NCI-H2107 (cell line): ENCODE measurements at places on chromosomes 11 and 22.

GRCh38 chr11:267491-267994 is 10.7 kb upstream of the NLRP6 start:
- no peak for DNase-seq

DNA sequence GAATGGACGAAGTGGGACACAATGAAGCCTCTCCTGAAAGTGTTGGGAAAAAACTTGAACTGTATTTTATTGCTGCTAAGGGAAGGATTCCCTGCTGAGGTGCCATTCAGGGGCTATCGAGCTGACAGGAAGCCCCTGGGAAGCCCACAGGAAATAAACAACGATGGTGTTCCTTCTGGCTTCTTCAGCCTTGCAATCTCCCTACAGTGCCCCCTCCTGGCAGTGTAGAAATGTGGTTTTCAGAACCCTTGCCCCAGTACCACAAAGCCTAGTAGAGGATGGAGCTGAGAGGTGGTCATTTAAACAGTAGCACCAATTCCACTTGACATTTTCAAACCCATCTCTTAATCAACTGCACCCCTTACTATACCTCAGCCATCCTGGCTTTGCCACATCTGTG is 676.7 kb upstream of the ARHGAP42 start:
- DNase-seq, result no peak

- no peak for DNase-seq
Measured at GRCh38 chr11:64857485-64857884, 13.0 kb upstream of the CDC42BPG start.

DNA sequence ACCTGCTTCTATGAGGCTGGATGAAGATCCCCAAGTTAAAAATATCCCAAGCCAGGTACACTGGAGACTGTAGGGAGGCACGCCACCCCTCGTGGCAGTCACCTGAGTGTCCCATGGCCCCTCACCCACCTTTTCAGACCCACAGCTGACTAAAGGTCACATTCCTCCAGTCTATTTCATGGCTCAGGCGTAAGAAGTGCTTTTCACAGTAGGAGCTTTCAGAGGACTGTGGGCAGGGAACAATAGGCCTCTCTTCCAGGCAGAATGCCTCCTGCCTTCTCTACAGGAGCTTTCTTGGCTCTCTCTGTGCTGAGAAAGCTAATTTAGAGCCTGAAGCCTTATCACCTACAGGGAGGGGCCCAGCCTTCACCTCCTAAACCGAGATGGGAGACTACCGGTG is 73.8 kb downstream of the C11orf58 start:
- DNase-seq, result no peak

DNA sequence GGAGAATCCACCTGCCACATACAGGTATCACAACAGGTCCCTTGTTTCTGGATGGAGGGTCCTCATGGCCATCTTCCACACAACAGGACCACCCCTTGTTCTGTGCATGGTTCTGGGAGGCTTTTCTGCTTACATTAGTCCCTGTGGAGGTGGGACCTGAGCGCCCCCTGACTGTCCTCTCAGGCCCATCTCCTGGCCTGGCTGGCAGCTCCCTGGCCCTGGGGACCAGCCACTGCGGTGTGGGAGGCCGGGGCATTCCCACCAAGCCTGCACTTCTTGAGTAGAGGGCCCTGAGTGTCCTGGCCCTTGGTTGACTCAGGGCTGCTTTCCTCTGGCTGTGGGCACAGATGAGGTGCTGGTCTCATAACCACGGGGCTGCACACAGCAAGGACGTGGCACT is 5.0 kb downstream of the COX8A start:
- DNase-seq, result no peak

- DNase-seq, result no peak
Measured at GRCh38 chr11:47889714-47890441, 41.7 kb upstream of the NUP160 start.

DNA sequence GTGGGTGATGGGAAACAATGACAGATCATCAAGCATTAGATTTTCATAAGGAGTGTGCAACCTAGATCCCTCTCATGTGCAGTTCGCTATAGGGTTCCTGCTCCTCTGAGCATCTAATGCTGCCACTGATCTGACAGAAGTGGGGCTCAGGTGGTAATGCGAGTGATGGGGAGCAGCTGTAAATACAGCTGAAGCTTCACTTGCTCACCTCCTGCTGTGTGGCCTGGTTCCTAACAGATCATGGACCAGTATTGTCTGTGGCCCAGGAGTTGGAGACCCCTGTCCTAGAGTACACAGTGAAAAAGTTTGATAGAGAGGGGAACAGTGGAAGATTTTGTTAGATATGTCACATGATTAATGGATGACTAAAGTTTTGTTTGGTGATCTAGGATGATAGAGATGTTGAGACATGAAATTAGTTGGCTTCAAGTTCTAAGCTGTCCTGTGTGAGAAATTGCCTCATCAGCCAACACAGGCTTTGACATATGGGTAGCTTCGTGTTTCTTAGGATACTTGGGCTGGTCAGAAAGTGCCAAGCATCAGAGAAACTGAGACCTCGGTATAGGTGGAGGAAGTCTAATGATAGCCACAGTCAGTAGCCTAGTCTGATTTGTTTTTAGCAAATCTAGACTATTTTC is 47.4 kb downstream of the ARHGEF12 start:
- no peak for DNase-seq
